ENCODE measurements at places on chromosomes 7 and 10.

- DNase-seq, result no peak
Observed at GRCh38 chr7:7920481-7920880, 48.1 kb upstream of the GLCCI1 start.

GRCh38 chr10:18400906-18401245 is 250.5 kb downstream of the NSUN6 start:
- no peak for DNase-seq

DNA sequence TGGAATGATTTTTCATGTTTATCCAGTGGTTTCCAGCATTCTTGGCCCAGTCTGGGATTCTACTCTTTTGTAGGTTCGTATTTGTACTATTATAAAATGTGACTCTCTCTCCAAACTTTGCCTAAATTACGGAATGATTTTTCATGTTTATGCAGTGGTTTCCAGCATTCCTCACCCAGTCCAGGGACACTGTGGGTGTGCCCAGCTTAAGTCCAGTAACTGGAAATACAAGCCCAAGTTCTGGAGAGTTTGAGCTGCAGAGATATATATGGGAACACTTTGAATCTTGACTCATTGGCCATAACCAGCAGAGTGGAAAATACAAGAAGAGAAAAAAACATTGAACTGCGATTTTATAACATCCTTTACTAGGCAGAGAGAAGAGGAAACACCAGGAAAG is 5.9 kb upstream of the MAGI2 start:
- DNase-seq, result no peak

GRCh38 chr10:112774798-112775197 is 175.2 kb upstream of the TCF7L2 start:
- DNase-seq, result no peak

- DNase-seq, result no peak
Observed at GRCh38 chr7:45368129-45368807, 205.9 kb upstream of the ADCY1 start.

DNA sequence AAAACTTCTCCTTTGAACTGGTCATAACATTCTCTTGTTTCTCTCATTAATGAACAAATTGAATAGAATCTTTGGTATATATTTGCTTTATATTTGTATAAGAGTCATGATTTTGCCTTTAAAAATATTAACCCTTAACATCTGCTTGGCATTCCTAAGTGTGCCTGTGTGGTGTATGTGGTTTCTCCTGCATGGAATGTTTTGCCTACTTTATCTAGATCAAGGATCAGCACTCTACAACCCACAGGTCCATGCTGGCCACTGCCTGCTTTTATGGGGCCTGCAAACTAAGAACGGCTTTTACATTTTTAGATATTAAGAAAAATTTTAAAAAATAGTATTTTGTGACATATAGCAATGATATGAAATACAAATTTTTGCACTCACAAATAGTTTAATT is 4.3 kb upstream of the LAMB4 start:
- DNase-seq, result no peak

GRCh38 chr7:78254726-78255055 is 456.1 kb downstream of the PHTF2 start:
- DNase-seq, result no peak

GRCh38 chr10:117547716-117548668 is 5.4 kb downstream of the EMX2 start:
- no peak for DNase-seq

DNA sequence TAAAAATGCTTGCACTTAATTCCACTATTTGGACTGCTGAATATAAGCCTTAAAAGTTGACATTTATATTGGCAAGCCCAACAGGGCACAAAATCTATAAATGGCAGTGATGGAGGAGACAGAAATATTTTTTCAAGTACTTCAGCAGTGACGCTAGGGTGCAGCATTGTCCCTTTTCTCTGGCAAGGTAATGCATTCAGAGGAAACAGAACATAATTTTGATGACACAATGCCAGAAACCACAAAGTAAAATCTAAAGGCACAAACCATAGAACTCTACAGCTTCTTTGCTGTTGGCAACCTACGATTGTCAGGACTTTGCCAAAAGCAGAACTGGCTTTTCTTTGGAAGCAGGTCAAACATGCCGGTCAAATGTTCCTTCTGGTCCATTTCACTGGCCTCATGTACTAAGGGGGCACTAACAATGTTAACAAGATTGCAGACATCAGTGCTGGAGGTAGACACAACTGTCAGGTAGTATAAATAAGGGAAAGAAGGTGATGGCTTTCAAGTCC is 30.9 kb upstream of the FAM133B start:
- DNase-seq, result peak; percentile 85

- DNase-seq, result no peak
Observed at GRCh38 chr10:114265392-114266053, 26.5 kb downstream of the VWA2 start.

GRCh38 chr7:101099969-101100781 is 14.9 kb downstream of the TRIM56 start:
- peak; percentile 86 for DNase-seq

DNA sequence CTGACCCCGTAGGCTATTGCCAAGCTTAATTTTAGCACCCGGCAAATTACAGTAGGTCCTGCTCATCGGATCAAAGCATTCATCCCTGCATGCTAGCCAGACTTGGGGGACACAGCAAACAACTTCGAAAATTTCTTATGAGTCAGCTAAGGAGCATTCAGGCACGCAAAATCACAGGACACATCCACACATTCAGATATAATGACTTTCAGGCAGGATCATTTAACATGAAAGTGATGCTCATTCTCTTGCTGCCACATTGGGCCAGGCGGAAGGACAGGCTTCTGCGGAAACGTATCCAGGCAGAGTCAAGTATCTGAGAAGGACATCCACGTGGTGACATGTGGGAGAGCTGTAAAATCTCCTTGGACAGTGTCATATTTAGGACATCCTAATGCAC is 474.0 kb upstream of the NRP1 start:
- DNase-seq, result no peak

DNA sequence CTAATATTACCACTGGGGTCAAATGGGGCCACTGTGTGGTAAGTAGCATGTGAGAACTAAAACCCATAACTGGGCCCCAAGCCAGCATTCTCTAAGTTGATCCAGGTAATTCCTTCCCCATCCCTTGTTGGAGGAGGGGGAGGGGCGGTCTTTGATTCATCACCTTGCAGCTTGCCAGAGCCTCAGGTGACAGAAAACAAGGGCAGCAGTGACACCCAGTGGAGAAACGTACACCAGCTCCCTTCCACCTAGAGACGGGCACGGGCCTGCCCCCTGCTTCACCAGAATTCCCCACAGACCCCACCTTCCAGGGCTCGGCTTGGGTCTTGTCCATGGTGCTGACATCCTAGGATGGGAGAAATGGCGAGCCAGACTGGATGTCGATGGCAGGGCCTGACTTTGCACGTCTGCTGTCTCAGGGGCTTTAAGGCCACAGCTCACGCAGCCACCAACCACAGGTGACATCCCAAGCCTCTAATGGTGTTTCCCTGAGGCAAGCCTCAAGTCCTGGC is 102.0 kb downstream of the STRA8 start:
- peak; percentile 54 for DNase-seq

GRCh38 chr10:112491144-112491543 is 44.1 kb downstream of the VTI1A start:
- no peak for DNase-seq

DNA sequence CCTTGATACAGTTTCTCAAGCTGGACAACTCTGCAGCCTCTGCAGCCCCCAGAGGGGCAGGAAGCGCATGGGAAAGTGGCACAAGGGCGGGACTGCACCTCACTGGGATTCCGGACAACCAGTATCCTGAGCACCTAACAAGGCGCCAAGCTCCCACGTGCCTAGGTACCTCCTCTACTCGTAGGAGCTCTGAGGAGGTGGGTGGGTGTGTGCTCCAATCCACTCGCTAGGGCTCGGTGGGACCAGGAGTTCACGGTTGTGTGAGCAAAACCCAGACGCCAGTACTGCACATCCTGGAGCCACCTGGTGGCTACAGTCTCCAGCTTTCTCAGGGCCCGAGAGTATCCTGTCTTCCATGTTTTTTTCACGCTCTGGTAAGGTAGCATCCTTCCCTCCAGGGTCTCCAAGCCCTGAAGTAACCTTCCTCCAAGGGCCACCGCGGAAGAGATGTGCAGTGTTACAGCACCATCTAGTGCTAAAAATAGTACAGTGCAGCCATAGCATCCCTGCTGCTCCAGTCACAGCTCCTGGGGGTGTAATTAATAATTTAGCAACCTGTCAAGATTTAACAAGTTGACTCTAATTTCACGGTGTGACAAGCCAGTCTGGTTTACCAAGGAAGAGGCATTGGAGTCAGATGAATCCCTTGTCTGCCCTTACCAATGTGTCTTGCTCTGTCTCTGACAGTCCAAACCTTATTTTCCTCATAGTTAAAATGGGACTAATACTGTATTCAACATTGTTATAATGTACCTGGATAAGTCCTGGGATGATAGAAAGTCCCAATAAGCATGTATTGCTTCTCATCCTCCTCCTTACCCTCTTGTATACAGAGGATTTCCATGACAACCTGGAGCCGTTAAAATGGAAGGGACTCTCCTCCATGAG is 70.4 kb downstream of the HERPUD2 start:
- no peak for DNase-seq

DNA sequence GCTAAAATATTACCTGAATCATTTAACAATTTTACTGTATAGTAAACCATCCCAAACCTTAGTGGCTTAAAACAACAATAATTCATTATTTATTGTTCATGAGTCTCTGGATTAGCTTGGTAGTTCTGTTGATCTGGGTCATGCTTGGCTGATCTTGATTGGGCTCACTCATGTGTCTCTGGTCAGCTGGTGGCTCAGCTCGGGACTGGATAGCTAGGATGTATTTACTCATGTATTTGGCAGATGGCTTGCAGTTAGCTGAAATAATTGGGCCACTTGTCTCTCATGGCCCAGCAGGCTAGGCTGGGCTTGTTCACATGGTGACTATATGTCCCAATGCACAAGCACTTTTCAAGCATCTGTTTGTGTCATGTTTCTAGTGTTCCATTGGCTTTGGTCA is 262.8 kb downstream of the BBS9 start:
- DNase-seq, result peak; percentile 90

- no peak for DNase-seq
Observed at GRCh38 chr10:70066190-70066589, 13.5 kb downstream of the MACROH2A2 start.

DNA sequence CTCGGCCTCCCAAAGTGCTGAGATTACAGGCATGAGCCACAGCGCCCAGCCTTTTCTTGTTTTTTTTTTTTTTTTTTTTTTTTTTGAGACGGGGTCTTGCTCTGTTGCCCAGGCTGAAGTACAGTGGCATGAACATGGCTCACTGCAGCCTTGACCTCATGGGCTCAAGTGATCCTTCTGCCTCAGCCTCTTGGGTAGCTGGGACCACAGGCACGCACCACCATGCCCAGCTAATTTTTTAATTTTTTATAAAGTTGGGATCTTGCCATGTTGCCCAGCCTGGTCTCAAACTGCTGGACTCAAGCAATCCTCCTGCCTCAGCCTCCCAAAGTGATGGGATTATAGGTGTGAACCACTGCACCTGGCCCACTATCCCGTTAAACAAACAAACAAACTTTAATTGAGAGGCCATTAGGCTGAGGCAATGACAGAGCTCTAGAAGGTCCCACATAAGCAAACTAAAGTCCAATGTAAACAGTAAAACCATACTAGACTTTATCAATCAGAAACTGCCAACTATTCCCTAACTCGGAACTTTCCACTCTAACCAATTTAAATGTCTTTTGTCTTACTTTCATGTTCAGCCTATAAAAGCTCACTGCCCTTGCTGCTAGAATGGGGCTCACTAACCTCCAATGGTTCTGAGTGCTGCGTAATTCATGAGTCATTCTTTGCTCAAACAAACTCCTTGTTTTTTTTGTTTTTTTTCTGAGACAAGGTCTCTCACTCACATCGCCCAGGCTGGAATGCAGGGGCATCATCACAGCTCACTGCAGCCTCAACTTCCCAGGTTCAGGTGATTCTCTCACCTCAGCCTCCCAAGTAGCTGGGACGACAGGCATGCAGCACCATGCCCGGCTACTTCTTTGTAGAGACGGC is 1.9 kb downstream of the DHX32 start:
- DNase-seq, result no peak

DNA sequence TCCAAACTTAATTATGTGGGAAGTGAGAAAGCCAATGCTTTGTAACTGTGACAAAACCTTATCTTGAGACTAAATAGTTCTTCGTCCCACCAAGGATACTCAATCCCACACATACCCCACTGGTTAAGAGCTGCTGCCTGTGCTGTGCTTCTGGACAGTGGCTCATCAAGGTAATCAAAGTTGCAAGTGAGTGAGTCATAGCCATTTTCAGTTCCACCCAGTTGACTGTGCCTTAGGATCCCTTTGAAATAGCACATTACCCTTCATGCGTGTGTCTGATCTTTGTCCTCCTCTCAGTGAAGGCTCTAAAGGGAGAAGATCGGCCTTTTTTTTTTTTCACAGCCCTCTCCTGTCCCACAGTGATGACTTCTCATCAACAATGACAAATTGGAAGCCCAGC is 706.0 kb upstream of the AUTS2 start:
- DNase-seq, result no peak

DNA sequence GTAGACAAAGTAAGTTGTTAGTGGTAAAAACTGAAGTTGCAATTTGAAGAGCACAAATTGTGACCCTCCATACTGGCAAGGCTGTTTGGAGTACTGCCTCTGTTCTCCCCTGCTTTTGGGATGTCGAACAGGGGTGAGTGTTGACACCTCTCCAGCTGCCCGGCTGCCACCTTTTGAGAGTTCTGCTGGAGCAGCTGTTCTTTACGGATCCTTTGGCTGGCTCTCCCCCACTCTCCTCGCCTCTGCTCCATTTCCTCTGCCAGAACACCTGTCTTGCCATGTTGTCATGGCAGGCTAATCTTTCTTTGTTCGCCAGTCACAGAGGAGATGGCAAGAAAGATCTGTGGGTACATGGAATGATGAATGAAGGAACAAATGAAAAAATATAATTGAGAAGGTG is 34.9 kb downstream of the INSYN2A start:
- DNase-seq, result no peak

GRCh38 chr10:46240684-46241565 is 45.9 kb upstream of the ANTXRL start:
- DNase-seq, result no peak

GRCh38 chr10:43594944-43595589 is 11.2 kb upstream of the ZNF485 start:
- no peak for DNase-seq

DNA sequence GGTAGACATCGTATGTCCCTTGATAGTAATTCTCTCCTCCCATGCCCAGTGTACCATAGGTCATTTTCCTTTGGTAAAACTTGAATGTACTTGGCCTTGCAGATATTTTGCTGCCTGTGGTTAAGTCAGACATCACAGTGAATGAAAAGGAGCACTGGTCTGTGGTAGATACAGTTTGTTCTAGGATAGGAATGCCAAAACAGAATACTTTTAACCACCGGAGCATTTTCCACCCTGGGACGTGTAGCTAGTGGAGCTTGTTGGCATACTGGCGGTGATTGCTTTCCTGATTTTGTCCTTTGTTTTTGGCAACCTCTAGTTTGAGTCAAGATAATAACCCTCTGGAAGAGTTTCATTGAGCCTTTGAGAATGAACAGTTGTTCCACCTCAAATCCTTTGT is 92.0 kb upstream of the BMPER start:
- no peak for DNase-seq
